ENCODE measurements at places on chromosomes 6 and 20.

DNA sequence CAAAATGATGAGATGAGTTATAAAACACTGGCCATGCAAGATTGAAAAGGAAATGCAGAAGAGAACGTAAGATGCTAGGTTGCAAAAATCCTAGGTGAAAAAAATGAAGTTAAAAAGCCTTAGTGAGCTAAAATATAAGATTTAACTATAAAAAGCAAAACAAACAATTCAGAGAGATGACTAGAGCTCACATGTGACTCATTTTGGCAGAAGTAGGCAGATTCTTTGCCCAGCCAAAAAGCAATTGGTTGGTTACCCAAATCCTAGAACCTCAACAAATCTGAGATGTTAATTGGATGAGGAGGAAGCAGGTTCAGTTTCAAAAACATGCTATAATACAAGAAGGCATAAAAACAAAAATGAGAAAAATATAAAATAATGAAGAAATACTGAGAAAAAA is 249.1 kb downstream of the OGFRL1 start:
- no peak for DNase-seq

- no peak for DNase-seq
Measured at GRCh38 chr20:8756410-8756809, 312.5 kb upstream of the PLCB4 start.

DNA sequence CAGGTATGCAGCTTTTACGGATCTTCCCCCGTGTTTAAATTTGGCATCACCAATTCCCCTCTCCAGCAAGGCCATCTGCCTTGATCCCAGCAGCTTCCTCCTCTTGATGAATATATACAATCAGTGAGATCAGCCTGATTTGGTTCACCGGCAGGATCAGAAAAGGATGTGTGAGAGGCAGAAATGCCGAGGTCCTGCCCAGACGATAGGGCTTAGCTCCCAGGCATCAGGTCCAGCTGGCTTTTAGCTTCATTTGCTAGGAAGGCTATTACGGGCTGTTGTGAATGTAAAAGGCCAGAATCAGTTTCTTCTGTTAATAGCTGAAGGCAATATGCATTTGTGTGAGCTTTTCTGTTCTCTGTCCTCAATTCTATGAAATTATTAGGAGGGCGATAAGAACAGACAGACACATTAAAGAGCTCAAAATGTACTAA is 372.8 kb downstream of the BTBD9 start:
- no peak for DNase-seq

DNA sequence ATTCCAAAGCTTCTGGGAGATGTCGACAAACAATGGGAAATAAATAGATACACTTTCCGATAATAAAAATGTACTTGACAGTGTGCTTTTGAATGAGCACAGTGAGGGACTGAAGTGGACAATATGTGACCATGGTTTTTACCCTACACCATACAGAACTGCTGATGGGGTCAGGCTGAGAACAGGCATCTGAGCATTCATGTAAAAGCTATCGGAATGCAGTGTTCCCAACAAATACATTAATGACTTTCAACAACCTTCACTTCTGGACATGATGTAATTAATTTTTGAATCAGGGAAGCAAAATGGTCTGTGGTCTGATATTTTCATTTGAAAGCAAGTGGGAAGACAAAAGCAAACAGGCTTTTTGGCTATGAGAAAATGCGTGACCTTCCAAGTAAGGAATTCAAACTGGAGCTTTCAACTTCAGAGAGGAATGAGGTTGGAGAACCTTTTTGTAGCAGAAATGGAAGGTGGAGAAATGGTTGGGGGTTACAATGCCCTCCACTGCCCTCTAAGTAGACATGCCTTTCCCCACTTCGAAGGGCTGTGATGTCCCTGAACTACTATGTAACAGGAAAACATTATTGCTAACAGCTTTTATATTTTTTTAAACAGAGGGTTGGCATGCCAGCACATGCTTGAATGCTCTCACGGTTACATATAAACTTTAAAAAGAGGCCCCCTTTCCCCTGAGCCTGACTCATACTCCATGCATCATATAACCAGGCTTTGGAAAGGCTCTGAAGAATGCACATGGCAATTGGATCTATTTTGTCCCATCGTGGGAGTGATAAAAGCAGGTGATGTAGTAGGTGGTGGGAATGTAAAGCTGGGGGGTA is 203.5 kb upstream of the CITED2 start:
- DNase-seq: no peak

DNA sequence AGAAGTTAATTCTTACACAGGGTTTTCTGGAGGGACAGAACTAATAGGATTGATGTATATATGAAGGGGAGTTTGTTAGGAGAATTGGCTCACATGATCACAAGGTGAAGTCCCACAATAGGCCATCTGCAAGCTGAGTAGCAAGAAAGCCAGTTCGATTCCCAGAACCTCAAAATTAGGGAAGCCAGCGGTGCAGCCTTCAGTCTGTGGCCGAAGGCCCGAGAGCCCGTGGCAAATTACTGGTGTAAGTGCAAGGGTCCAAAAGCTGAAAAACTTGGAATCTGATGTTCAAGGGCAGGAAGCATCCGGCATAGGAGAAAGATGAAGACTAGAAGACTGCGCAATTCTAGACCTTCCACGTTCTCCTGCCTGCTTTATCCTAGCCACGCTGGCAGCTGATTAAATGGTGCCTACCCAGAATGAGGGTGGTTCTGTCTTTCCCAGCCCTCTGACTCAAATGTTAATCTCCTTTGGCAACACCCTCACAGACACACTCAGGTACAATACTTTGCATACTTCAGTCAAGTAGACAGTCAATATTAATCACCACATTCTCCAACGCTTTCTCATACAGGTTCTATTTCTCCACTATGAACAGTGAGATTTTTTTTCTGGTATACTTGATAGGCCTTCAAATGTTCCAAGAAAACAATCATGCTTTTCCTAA is 357.0 kb downstream of the LAMA2 start:
- DNase-seq: no peak

DNA sequence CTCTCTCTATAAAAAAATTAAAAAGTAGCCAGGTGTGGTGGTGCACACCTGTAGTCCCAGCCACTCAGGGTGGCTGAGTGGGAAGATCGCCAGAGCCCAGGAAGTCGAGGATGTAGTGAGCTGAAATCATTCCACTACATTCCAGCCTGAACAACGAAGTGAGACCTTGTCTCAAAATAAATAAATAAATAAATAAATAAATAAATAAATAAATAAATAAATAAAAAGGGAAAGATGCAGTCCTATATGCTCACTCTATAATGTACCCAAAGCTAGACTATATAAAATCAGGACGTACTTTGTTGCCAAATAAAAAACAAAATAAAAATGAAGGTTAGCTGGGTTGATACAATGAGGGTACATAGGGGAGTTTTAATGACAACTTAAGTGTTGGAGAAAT is 26.1 kb upstream of the NHSL1 start:
- DNase-seq: no peak

DNA sequence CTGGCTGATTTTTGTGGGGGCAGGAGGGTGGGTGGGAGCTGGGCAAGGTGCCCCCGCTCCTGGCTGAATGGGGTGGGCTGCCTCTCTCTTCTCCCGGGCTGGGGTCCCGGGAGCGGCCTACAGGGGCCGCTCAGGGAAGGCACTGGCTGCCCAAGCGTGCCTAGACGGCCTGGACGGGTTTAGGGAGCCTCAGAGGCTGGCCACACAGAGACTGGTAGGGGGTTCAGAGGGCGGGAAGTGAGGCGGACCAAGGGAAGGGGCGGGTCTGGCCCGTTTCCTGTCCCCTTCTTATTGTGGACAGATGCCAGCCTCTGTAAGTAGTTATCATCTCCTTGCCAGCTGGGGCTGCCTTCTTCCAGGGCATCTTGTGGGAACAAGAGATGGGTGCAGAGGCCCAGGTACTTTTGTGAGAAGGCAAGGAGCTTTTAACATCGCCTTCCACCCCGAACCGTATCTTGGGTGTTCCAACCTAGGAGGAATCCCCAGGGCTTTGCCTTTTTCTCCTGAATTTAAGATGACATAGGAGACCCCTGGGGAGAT is 437 bp downstream of the CD40 start:
- DNase-seq: no peak

- DNase-seq: no peak
Measured at GRCh38 chr6:105453968-105454367, 51.1 kb upstream of the PREP start.

GRCh38 chr6:167229586-167229985 is 61.5 kb upstream of the UNC93A start:
- DNase-seq: no peak

- DNase-seq: no peak
Measured at GRCh38 chr6:14867802-14868201, 378.1 kb upstream of the JARID2 start.

DNA sequence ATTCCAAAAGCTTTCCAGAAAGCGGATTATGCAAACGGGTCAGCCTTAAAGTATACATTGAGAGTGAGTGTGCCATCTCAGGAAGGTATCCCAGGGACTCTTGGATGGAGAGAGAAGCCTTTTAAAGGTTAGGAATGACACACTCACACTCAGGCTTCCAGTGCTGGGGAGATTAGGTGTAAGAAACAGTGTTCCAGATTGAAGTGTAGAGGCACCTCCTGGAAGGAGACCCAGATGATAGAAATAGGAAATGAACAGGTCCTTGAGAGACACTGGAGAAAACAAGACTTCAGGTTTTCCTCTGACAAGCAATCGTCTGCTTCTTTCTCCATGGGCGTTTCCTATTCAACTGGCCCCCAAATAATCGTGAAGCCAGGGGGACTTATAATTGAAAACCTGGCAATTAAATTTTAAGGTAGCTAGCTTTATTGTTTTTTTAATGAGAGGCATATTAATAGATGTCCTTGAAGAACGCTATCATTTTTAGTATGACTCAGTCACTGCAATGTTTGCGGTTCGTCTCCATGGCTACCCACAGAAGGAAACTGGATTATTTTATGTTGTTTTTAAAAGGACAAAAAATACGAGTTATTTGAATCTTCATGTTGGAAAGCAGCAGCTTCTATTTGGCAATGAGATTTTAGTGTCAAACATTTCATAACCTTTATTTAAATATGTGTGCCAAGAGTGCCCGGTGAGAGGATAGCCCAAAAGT is 85.3 kb downstream of the TRMT6 start:
- DNase-seq: no peak

All from stimulated activated CD8-positive, alpha-beta memory T cell treated with anti-CD3 and anti-CD28 coated beads, Interleukin-7, amount 100 ng/mL, for 24 hours (primary cell).